ENCODE measurements at places on chromosomes 2 and 18. TPM values are rescaled to one million over a fixed set of nuclear protein-coding genes. Genes with fewer than 3 reads are reported as not detected.

Gene CYP1B1
- total RNA-seq = 9.5 TPM

Gene PTPN4
- 38.0 TPM for total RNA-seq

Gene LRATD1
- not detected for total RNA-seq

Gene ACP1
- 141 TPM for total RNA-seq

Gene NGEF
- total RNA-seq = 0.55 TPM

Gene ACVR1C
- 3.6 TPM for total RNA-seq

Gene SOX11
- not detected for total RNA-seq

Gene COL4A4
- 0.16 TPM for total RNA-seq

Gene NAGK
- 51.3 TPM for total RNA-seq

Gene RBKS
- 5.8 TPM for total RNA-seq

Gene AMER3
- not detected for total RNA-seq

Gene EFHD1
- 1.8 TPM for total RNA-seq

Gene ITGA6
- total RNA-seq = 8.6 TPM

Gene AGFG1
- total RNA-seq = 98.2 TPM
